ENCODE measurements at places on chromosomes 3 and 15.

- no peak for DNase-seq
These were observed 118.0 kb upstream of the SLC24A5 start for GRCh38 chr15:48002767-48003166.

GRCh38 chr15:68654786-68655560 is 76.2 kb downstream of the CORO2B start:
- peak; percentile 34 for DNase-seq

DNA sequence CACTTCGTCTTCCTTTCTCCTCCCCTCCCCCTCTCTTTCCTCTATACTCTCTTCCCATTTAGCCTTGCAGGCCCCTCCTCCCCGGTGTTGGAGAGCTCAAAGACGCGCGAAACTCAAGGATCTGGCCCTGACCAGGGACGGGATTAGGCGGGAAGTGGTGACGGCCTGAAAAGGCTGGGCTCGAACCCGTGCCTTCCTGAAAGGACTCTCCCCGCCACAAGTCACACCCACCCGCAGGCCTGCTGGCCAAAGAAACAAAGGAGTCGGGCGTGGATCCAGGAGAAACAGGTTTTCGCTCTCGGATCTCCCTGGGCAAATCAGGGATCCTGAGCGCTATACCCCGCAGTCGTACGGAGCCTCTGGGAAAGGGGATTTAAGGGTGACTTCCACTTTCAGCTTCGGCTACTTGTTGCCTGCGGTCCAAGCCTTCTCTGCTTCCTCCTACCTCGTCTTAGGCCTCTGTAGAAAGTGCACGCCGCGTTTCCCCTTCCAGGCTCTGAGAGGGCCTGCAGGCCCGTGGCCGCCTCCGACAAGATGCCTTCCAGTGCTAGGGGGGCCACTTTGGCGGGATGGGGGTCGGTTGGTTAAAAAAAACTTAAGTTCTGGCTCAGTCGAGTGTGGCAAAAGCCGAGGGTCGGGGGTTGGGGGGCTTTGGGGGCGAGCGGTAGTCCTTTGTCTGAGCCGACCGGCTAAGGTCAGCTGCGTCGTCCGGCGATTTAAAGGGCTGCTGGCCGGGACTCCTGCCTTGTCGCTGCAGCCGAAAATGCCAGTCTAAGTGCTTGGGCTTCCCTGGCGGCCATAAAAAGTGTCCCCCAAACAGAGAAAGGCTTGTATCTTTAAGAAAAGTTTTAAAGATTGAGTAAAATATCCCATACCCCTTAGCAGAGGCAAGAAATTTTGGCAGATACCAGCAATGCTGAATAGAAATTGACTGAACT is 8.2 kb downstream of the ZIC4 start:
- DNase-seq = no peak

GRCh38 chr3:53236112-53236841 is 19.5 kb downstream of the TKT start:
- peak; percentile 40 for DNase-seq

DNA sequence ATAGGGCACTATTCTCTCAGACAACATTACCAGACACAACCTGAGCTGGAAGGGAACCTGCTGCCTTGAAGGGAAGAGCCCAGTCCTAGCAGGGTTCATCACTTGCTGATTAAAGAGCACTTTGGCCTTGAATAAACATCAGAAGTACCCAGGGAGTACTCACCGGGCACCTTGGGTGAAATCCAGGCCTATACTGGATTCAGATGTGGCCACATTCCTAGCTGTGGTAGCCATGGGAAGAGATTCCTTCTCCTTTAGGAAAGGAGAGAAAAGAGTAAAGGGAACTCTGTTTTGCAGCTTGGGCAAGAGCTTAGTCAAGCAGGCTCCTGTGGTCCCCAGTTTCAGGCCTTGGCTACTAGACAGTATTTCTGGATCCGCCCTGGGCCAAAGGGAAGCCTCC is 195.0 kb downstream of the SPATA16 start:
- DNase-seq = no peak

- no peak for DNase-seq
These were observed 55.9 kb upstream of the LARS2 start for GRCh38 chr3:45332493-45332892.

DNA sequence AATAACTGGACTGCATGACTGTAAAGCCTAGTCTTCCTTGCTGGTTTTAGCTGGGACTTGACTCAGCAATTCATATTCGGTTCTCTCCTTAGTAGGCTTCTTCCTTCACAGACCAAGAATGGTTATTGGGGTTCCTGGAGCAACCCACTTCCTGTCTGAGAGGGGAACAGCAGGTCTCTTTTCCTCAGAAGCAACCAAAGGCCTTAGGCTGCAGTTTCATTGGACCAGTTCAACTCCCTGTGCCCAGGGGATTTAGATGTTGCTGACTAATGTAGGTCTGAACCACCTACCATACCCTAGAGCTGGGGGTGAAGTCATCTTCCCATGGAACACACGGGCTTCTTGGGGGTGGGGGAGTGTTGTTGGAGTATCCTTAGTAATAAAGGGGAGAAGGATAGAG is 84.0 kb upstream of the SKOR1 start:
- no peak for DNase-seq

GRCh38 chr3:83821506-83821905 is 1137.3 kb upstream of the CADM2 start:
- DNase-seq = no peak

- no peak for DNase-seq
These were observed 108.1 kb upstream of the LSAMP start for GRCh38 chr3:116553355-116553754.

- DNase-seq = no peak
These were observed 97.5 kb downstream of the TCF12 start for GRCh38 chr15:57015897-57016296.

GRCh38 chr3:128076483-128077201 is 24.4 kb downstream of the SEC61A1 start:
- peak; percentile 70 for DNase-seq

DNA sequence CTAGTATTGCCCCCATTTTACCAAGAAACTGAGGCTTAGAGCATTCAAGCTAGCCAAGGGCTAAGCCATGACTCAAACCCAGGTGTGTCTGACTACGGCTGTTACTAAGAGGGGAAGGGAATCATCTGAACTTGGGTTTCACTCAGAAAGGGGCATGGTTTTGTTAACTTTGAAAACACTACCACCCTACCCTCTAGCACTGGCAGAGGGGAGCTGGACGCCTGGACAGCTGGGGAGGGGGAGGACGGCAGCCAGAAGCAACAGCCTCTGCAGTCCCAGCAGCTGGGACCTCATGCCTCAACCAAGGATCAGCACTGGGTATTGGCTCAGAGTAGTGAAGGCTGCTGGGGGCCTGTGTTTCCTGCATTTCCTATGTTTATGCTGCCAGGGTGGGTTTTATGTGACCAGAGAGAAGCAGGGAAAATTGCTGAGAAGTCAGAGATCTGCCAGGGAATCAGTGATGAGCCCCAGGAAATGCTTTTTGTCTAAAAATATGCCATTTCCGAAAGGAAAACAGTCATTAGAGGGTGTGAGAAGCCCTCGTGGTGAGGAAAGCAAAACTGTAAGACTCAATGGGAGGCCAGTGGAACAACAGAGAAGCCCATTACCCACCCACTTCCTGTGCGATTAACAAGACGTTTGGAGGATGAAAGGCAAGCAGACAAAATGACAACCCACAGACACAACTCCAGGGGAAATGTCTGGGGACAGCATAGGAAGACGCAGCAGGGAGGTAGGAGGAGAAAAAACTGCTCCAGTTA is 41.2 kb downstream of the LIPC start:
- DNase-seq = no peak

GRCh38 chr15:60605879-60606307 is 127.0 kb upstream of the ICE2 start:
- DNase-seq = no peak

- DNase-seq = no peak
These were observed 345.2 kb downstream of the FOXP1 start for GRCh38 chr3:71238355-71238757.

GRCh38 chr3:168616915-168617314 is 521.2 kb upstream of the GOLIM4 start:
- no peak for DNase-seq

DNA sequence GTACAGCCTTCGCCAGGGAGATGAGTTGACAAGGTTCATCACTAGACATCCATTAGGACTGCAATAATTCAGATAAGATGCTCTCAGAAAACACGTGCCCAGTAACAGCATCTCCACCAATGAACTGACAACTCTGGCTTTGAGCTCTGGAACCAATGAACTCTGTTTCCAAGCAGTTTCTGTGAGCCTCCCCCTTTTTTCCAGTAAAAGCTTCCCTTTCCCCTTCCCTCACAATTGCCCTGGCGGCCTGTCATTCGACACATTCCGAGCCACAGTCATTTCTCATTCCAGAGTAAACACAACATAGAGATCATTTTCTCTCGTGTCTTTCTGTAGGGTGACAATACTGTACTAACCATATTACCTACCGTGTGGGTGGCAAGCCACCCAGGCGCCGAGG is 3.6 kb downstream of the PLA2G4D start:
- DNase-seq = no peak

DNA sequence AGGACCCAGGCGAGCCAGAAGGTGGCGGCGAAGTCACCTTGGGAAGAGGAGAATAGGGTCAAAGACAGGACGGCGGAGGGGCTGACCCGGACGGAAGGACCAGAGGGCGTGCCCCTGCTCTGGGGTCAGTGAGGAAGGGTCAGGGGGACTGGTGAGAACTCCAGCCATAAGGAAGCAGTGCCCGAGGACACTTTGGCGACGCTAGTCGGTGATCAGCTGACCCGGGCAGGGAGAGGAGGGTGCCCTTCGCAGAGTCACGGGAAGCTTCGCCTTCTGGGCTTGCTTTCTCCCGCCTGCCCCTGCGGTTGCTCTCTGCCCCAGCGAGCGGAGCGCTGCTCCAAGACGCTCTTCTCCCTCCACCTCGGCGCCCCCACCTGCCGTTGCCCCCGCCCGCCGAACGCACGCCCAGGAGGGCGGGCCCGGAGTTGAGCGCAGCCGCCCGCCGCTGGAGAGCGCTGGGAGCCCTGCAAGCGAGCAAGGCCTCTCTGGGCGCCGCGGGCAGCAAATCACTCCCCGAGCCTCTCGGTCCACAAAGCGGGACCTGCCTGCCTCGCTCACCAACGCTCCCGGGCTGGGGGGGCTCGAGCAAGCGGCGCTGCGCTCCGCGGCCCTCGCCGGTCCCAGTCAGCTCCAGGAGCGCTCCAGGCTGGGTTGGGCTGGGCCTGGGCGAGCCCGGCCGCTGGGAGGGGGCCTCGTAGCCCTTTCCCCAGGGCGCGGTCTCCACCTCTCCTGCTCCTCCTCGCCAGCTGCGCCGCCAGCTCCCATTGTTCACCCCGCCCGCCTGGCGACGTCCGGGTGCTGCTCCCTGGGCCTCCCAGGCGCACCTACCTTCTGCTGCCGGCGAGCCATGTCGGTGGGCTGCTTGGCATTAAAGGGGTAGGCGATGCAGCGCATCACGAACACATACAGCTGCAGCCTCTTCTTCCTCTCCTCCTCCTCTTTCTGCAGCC is 1.2 kb downstream of the CADPS start:
- no peak for DNase-seq

DNA sequence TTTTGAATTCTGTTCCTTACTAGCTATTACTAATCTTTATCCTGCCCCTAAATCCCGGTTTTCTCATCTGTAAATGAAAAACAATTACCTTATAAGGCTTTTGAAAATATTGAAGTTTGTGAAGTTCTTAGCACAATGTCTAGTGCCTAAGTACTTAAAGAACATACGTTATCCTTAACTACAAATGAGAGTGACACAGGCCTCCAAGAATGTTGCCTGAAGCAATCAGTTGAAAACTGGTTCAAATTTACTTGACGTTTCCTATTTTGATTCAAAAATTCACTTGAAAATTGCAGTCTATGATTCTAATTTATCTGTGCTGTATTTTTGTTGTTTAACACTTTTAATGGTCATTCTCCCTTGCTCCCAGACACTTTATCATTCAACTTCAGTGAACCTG is 3.2 kb downstream of the SENP7 start:
- no peak for DNase-seq

DNA sequence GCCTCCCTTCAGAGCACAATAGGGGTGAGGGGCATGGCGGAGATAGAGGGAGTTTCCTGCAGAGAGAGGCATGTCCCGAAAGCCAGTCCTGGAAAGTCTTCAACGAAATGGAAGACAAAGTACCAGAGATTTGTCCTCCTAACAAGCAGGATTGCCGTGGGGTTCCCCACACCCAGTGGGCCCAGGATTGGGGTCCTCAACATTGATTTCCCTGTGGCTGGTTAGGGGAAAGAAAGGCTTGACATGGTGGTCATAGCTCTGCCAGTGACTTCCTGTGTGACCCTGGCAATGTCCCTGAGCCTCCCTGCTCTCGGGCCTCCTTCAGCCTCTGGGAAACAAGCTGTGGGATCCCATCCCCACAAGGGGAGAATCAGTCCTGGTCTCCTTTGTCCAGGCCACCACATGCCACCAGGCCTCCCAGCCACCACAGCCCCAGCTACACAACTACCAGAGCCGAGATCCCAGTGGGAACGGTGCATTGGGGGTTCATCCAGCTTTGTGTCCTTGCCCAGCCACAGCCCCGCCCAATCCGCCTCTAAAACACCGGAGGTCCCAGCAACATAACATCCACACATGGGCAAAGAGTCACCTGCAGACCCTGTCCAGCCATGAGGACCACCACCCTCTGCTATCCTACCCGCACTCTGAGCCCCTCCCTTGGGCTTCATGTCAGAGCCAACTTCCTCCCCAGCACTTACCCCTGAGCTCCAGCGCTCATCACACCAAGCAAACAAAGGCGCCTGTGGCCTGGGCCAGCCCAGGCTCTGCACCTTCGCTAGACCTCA is 63.0 kb downstream of the ADAMTS17 start:
- DNase-seq = no peak

GRCh38 chr15:52199271-52199670 is 8.1 kb upstream of the GNB5 start:
- no peak for DNase-seq

- DNase-seq = no peak
These were observed 58.0 kb downstream of the CMTM8 start for GRCh38 chr3:32296251-32297204.

DNA sequence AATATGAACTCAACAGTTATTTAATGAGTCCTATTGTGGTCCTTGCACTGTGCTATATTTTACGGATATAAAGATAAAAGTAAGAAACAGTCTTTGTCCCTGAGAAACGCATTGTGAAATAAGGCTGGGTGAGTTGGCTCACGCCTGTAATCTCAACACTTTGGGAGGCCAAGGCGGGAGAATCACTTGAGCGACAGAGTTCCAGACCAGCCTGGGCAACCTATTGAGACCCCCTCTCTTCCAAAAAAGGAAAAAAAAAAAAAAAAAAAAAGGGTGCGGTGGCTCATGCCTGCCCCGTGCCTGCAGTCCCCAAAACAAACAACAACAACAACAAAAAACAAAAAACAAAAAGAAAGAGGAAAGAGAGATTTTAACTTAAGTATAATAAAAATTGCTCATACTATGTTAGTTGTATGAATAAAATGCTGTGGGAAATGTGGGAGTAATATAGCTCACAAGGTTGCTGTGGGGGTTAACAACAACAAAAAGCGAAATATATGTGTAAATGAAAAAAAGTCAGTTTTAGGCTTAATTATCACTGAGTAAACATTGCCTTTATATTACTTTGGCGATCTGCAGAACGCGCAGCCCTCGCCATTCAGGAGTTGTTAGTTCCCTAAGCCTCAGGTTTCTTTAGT is 461 bp upstream of the FNDC3B start:
- no peak for DNase-seq

DNA sequence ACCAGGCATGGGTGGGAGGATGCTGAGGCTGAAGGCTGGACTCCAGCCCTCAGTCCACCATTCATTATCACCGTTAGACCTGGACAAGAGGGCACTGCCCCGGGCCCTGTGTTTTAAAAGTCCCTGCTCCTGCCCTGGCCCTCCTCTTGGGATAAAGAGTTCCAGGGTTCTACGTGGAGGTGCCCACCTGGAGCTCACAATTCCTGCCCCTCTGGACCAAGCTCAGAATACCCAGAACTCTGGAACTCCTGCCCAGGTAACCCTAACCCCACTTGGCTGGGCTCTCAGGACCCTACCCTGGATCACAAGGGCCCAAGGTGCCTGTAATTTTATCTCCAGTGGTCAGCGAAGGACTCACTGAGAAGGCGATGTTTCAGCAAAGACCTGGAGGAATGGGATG is 1.2 kb downstream of the CALML4 start:
- DNase-seq = peak; percentile 40
